NCI-H1417 treated with DMSO at 0.1 percent for 48 hours (cell line): ENCODE measurements at places on chromosomes 2 and 18.
A peak's percentile ranks its signal among the peaks of the same experiment; 100 is the strongest.

DNA sequence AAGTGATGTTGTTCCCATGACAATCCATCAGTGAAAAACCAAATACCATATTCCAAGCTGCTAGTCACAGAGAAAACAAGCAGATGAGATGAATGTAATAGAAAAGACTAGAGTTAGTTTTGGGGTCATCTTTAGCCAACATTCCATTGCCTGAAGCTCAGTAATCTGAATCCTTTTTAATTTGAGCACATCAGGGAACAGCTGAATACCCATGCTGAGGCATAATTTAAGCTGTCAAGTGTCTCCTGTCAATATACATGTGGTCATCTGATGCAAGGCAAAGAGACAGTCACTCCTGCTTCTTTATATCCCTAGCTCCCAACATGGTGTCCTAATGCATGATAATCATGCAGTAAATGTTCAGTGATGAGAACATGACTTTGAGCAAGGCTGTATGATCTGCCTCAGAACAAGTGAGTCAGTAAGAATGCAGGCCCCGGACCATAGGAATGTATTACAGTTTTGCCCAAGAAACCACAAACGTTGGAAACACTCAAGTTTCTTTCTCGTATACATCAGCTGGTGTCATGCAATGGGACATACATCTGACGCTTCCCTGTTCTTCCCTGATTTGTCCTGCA lies 48.0 kb downstream of the CDK15 start:
- DNase-seq: no peak

DNA sequence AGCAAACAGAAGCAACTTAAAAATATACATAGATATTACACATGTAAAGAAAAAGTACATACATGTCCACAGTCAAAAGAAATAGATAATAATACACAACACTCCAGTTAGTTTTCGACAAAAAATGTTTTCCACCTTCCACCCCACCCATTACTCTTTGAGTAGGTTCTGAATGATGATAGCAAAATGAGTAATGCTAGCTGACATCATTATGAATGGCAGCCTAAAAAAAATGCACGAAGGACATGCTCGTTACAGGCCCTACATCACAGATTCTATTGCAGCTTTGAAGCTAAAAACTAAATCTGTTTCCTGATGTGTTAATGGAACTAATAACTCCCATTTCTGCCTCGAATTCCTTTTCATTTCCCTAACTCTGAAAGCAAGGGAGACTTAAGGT lies 578.7 kb upstream of the NETO1 start:
- no peak for DNase-seq

GRCh38 chr18:66682855-66683322 lies 79.0 kb upstream of the CDH19 start:
- DNase-seq: no peak

- no peak for DNase-seq
Observed at GRCh38 chr18:78972930-78973331, 6.7 kb upstream of the SALL3 start.

- DNase-seq: peak; percentile 29
Observed at GRCh38 chr2:110770404-110770958, 38.1 kb downstream of the ACOXL start.

DNA sequence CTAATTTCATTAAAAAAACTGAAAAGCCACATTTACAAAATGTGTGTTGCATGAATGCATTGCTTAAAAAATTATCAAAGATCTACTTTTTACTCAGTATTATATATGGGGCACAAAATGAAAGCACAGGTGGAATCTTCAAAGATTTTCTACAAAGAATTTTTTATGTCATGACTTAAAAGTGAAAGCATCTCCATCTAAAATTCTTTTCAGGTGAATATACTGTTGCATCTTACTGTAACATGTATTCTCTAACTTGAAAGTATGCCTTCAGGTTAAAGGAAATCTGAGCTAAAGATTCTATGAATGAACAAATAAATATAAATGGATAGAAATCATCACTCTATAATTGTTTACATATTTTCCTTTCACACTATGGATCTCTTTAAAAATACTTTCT lies 66.8 kb upstream of the WDR75 start:
- DNase-seq: no peak

DNA sequence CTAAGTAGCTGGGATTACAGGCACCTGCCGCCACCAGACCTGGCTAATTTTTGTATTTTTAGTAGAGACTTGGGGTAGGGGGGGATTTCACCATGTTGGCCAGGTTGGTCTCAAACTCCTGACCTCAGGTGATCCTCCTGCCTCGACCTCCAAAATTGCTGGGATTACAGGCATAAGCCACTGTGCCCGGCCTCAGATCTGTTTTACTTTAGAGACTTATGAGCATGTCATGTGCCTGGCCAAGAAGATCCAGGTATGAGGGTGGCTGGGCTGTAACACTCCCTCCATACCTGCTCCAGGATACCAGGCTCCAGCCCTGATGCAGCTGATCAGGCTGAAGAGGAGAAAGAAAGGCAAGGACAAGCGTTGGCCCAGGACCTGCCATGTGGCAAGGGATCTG lies 125.0 kb downstream of the LPIN1 start:
- DNase-seq: no peak

DNA sequence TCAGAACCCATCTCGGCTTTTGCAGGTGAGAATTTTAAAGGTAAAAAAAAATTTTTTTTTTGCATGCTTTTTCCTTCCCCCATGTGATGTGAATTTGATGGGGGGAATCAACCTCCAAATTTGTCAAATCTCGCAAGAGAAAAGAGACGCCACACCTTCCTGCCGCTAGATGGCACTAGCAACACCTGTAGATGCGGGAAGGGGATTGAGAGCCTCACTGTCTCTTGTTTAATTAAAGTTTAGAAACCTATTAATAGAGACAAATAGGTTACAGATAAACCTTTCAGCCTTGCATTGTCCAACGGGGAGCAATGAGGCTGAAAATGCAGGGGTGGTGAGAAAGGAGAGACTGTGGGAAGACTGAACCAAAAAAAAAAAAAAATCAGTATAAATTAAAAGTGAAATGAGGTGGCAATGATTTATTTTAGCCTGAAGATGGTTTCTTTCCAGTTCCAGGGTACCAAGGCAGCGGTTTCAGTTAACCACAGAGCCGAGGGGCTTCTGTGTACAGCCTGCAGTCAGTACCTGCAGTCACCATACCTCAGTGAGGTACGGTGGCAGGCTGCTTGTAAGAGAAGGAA lies 84.6 kb downstream of the NRP2 start:
- no peak for DNase-seq

DNA sequence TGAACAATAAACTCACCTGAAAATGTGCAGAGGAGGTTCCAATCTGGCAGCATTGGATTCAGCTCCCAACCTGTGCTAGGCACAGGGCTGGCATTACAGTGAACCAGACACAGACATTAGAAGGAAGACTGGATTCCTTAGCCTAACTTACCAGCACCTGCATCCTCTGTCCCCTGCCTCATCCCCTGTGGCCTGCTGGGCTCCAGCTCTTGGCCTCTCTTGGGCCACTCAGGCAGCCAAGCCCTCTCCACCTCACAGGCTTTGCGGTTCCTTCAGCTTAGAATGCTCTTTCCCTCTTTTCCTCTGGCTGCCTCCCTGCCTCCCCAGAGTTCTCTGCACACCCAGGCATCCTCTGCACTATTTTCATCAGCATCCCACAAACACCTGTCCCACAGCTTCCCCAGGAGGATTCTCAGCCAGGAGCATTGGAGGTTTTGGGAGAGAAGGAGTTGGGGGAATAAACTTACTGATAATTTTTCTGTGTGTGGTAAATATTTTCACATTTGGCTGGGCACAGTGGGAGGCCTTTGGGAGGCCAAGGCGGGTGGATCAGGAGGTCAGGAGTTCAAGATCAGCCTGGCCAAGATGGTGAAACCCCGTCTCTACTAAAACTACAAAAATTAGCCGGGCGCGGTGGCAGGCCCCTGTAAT lies 132.0 kb downstream of the INHBB start:
- no peak for DNase-seq

DNA sequence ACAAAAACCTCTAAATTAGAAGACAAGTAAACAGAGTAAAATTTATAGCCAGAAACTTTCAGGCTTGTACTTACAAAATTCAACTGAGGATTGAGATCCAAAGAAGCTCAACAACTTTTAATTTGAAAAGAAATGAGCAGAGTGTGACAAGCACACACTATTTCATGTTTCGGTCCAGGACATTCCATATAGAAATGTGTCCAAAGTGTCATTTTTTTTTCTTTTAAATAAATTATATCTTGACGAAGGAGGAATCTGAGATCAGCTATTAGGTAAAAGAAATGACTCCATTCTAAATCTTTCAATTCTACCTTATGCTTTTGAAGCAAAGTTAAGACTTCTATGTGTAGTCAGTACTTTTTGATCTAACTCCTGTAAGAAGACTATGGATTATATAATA lies 4.6 kb downstream of the FN1 start:
- DNase-seq: no peak

DNA sequence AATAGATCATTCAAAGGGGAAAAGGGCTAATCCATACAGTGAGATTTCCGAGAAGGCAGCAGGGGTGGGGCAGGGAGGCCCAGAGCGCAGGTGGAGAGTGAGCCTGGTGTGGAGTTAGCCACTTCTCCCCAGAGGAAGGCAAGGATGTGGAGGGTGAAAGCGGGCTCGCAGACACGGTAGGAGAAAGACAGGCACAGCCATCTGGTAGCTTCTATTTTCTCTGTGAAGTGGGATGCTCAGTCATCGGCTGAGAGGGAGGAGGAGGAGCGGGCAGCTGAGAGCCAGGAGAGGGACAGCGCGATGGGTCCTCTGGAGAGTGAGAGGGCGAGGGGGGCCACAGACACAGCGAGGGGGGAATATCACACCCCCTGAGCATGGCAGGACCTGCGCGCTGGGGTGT lies 153.3 kb upstream of the NDUFV2 start:
- peak; percentile 10 for DNase-seq
